ENCODE measurements at places on chromosomes 3 and 15.
A peak's percentile ranks its signal among the peaks of the same experiment; 100 is the strongest.

GRCh38 chr3:101984356-101984755 lies 135.0 kb downstream of the NFKBIZ start:
- H3K36me3 ChIP-seq: peaks cover 8% of the 10 kb centered on the region
- no peak overlapping the region for H3K27ac ChIP-seq
- H3K27me3 ChIP-seq: peaks cover 24% of the 10 kb centered on the region
- H3K4me1 ChIP-seq: peaks cover 27% of the 10 kb centered on the region

GRCh38 chr3:83039422-83039821 lies 1278.0 kb upstream of the GBE1 start:
- no peak for DNase-seq
- H3K36me3 ChIP-seq: no peaks in the 10 kb centered on the region
- no peak overlapping the region for H3K4me3 ChIP-seq
- H3K27ac ChIP-seq: no peak overlapping the region
- no peaks in the 10 kb centered on the region for H3K4me1 ChIP-seq

DNA sequence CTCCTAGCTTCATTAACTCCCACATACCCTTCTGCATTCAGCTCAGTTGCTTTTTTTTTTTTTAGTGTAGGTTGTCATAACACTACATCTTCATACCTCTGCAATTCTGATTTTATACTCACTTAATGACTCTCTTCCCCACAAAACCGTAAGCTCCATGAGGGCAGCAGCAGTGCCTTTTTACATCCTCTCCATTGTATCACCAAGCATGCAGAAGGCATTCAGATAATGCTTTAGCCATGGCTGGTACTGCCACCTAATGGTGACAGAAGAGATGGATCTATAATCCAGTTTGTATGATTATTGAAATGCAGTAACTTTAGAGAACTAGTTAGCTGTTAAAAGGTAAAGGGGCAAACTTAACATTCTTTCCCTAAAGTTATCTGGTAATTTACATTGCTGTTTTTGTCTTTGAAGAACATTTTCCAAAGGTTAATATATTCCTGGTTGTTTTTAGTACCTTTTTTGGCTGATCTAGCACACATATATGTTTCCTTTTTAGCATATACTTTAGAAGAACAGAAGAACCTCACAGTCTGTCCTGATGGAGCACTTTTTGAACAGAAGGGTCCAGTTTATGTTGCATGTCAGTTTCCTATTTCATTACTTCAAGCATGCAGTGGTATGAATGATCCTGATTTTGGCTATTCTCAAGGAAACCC lies 36.8 kb downstream of the ATP1B3 start:
- H3K27ac ChIP-seq: no peak overlapping the region
- H3K36me3 ChIP-seq: peaks cover 77% of the 10 kb centered on the region
- DNase-seq: peak; percentile 30
- peaks cover 8% of the 10 kb centered on the region for H3K4me1 ChIP-seq
- no peaks in the 10 kb centered on the region for H3K27me3 ChIP-seq

- H3K4me3 ChIP-seq: no peak overlapping the region
- H3K27ac ChIP-seq: no peak overlapping the region
- H3K4me1 ChIP-seq: peaks cover 18% of the 10 kb centered on the region
- DNase-seq: no peak
- no peaks in the 10 kb centered on the region for H3K36me3 ChIP-seq
Measured at GRCh38 chr3:56960234-56960917, 100.1 kb upstream of the SPATA12 start.

GRCh38 chr15:54014067-54014655 lies 35.9 kb downstream of the UNC13C start:
- no peaks in the 10 kb centered on the region for H3K4me1 ChIP-seq
- no peak overlapping the region for H3K4me3 ChIP-seq
- H3K36me3 ChIP-seq: no peaks in the 10 kb centered on the region
- no peak overlapping the region for H3K27ac ChIP-seq
- no peaks in the 10 kb centered on the region for H3K27me3 ChIP-seq
- no peak for DNase-seq

DNA sequence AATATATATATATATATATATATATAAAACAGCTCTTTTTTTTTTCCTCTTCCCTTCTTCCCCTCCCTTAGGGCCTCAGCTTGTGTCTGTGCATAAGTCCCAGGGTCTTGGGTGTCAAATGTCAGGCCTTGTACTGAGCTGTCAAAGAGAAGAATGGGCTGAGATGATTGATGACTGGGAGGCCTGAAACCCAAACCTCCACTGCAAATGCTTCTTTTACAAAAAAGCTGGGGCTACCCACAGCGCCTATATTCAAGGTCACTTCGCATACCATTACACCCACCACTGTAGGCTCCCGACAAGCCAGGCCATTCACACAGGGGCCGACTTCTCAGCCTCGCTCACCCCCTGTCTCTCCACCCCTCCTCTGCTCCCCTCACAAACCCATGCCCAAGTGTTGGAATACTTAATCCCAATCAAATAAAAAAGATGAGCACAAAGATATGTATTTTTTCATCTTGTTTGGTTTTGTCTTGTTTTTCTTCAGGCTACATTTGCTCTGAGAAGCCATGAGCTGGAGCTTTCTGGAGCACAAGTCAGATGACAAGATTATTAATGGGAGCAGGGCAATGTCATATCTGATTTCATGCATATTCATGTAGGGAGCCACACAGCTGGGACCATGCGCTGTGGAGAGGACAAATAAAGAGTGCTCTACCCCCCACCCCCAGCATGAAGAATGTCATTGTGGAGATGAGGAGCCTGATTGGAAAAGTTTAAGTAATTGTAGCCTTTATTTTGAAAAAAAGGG lies 614.4 kb upstream of the NR2F2 start:
- H3K4me1 ChIP-seq: no peaks in the 10 kb centered on the region
- no peaks in the 10 kb centered on the region for H3K27me3 ChIP-seq
- H3K27ac ChIP-seq: no peak overlapping the region
- DNase-seq: no peak
- H3K4me3 ChIP-seq: no peak overlapping the region

DNA sequence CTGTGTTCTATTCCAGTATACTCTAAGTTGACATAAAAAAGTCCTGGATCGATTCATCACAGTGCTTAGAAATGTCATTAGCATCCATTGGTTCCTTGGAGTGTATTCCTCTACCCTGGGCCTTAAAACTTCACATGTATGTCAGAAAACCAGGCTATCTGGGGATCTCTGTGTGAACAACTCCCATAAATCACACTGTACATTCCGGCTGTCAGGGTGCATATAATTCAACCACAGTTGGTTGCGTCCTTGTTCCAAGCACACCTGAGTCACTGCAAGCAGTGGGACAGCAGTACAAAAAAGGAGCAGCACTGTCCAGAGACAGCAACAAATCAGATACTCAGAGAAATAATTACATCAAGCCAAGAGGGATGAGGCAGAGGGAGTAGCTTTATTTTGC lies 52.4 kb downstream of the PDZRN3 start:
- H3K4me3 ChIP-seq: no peak overlapping the region
- no peaks in the 10 kb centered on the region for H3K36me3 ChIP-seq
- H3K4me1 ChIP-seq: no peaks in the 10 kb centered on the region

DNA sequence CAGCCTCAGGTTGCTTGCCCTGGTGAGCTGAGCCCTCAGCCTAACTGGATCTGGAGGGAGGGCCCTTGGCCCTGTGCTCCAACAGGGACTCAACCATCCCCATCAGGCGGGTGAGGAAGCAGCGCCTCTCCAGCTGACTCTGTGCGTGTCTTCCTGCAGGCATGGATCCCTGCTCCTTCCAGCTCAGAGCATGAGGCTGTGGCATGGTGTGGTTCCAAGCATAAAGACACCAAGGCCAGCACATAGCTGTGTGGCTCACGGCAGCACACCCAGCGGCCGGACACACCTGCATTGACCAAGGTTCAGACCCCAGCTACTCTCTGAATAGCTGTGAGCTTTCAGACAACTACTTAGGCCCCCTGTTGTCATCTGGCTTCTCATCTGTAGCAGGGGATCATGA lies 131.0 kb upstream of the PLXNA1 start:
- H3K4me1 ChIP-seq: no peaks in the 10 kb centered on the region
- no peaks in the 10 kb centered on the region for H3K36me3 ChIP-seq
- H3K27ac ChIP-seq: no peak overlapping the region

DNA sequence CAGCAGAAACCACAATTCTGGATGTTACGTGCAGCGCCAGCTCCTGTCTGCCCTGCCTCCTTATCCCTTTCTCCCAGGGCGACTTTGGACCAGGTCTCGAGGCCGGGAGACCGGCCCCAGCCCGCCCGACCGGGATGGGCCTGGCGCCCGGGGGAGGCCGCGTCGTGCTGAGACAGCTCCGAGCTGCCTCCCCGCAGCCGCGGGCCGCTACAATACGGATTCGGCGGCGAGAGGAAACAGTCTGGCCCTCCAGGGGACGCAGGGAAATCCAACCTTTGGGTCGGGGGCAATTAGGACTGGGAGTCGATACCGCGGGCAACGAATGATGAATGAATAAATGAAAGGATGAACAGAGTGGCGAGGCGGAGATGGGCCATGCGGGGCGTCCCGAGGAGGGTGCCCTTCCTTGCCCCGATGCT lies 537 bp downstream of the GRAMD2A start:
- peaks cover 9% of the 10 kb centered on the region for H3K27me3 ChIP-seq
- peaks cover 10% of the 10 kb centered on the region for H3K4me1 ChIP-seq
- H3K36me3 ChIP-seq: peaks cover 44% of the 10 kb centered on the region
- H3K4me3 ChIP-seq: no peak overlapping the region

GRCh38 chr15:73915082-73915481 lies 11.2 kb upstream of the LOXL1 start:
- no peak for DNase-seq
- no peak overlapping the region for H3K4me3 ChIP-seq
- H3K36me3 ChIP-seq: peaks cover 21% of the 10 kb centered on the region
- peaks cover 3% of the 10 kb centered on the region for H3K4me1 ChIP-seq
- H3K27ac ChIP-seq: no peak overlapping the region

GRCh38 chr3:53149699-53150098 lies 11.3 kb upstream of the PRKCD start:
- H3K36me3 ChIP-seq: no peaks in the 10 kb centered on the region
- H3K4me1 ChIP-seq: peaks cover 1% of the 10 kb centered on the region
- no peak overlapping the region for H3K4me3 ChIP-seq
- peaks cover 3% of the 10 kb centered on the region for H3K27me3 ChIP-seq
- no peak for DNase-seq
- no peak overlapping the region for H3K27ac ChIP-seq

- H3K27ac ChIP-seq: no peak overlapping the region
- H3K4me1 ChIP-seq: no peaks in the 10 kb centered on the region
- H3K27me3 ChIP-seq: peaks cover 25% of the 10 kb centered on the region
- no peak overlapping the region for H3K4me3 ChIP-seq
- no peaks in the 10 kb centered on the region for H3K36me3 ChIP-seq
- DNase-seq: no peak
Measured at GRCh38 chr3:39528844-39529243, 61.4 kb downstream of the MOBP start.

DNA sequence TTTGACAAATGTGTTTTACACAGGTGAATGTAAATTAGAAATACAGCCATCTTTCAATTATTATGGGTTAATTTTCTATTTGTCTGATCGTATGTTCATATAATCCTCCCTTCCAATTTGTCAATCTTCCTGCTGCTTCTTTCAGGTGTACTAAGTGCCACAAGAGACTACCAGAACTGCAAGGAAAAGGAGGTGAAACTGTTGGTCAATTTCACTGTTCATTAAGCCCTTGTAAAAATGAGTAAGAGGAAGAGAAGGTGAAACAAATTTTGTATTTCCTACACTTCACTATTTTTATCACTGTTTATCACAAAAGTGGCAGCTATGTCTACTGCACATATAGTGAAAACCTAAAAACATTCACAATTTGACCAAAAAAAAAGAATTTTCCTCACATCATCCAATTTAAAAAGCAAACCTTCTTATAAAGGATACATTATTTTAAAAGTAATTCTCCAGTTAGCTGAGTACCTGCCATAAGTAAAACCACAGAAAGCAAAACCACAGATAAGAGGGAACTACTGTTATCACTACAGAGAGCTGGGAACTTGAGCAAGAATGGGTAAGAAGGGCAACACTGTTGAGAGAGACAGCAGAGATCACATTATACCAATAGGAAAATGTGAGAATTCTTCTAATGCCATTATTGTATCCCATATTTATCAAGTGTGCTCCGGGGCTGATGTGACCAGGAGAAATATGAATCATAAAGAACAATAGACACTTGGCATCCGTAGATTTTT lies 163.0 kb downstream of the TBC1D5 start:
- H3K27ac ChIP-seq: no peak overlapping the region
- H3K4me1 ChIP-seq: peaks cover 18% of the 10 kb centered on the region
- no peaks in the 10 kb centered on the region for H3K36me3 ChIP-seq

GRCh38 chr3:165669504-165669903 lies 167.7 kb downstream of the BCHE start:
- H3K27me3 ChIP-seq: no peaks in the 10 kb centered on the region
- H3K27ac ChIP-seq: no peak overlapping the region
- H3K4me1 ChIP-seq: no peaks in the 10 kb centered on the region
- no peaks in the 10 kb centered on the region for H3K36me3 ChIP-seq

- H3K4me1 ChIP-seq: no peaks in the 10 kb centered on the region
- no peak overlapping the region for H3K27ac ChIP-seq
- DNase-seq: no peak
- H3K27me3 ChIP-seq: no peaks in the 10 kb centered on the region
Measured at GRCh38 chr15:97009031-97009431, 678.5 kb downstream of the NR2F2 start.

DNA sequence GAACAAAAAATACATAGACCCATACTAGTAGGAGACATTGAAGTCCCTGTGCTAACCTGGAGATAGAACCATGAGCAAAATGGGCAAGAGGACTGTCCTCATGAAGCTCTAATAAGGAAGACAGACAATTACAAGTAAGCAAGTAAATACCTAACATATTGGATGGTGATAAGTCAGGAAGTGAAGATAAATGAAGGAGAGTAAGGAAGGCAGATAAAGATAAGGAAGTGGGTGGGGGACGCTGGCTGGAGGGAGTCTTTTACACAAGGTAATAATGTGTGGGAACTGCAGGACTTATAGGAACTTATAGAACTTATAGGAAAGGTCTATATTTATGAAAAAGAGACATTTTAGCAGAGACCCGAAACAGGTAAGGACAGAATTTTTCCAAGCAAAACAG lies 148.9 kb upstream of the ABI3BP start:
- H3K4me3 ChIP-seq: no peak overlapping the region
- no peaks in the 10 kb centered on the region for H3K4me1 ChIP-seq
- H3K36me3 ChIP-seq: no peaks in the 10 kb centered on the region
- no peak overlapping the region for H3K27ac ChIP-seq

DNA sequence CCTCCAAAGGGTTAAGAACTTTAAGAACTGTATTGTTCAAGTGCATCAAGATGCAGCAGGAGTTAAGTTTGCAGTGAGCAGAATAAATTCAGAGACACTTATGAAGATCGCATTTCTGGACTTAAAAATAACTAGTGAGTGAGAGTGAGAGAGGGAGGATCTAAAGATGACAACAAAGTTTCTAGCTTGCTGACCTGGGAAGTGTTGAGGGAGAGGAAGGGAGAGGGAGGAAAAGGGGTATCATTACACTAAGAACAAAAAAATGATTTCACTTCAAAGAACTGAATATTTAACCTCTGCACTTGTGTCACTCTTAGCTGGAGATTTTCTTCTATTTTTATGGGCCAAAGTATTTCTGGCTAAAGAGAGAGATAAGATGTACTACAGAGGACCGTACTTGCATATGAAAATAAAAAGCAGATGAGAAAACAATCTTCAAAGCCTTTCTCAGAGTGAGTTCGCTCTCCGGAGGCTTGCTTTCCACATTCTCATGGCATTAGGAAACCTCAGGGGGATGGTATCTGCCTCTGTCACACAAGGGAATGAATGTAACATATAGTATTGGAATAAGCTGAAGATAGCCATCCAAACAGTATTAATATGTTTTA lies 91.4 kb upstream of the TJP1 start:
- DNase-seq: no peak
- no peak overlapping the region for H3K4me3 ChIP-seq
- H3K27me3 ChIP-seq: peaks cover 2% of the 10 kb centered on the region
- H3K27ac ChIP-seq: no peak overlapping the region
